ENCODE measurements at places on chromosomes 1 and 21. TPM values are rescaled to one million over a fixed set of nuclear protein-coding genes. Genes with fewer than 3 reads are reported as not detected.

Gene SMIM1
- total RNA-seq: 9.9 TPM

Gene ADORA1
- 0.94 TPM for total RNA-seq

Gene SPRR5
- total RNA-seq: not detected

Gene WNT9A
- 3.2 TPM for total RNA-seq

Gene HOOK1
- 13.2 TPM for total RNA-seq

Gene PTPN22
- total RNA-seq: 2.6 TPM

Gene GPATCH2
- total RNA-seq: 21.4 TPM

Gene RGS2
- total RNA-seq: 11.2 TPM

Gene CLDN19
- total RNA-seq: not detected

Gene USH2A
- total RNA-seq: not detected

Gene POU3F1
- total RNA-seq: not detected

- no peak overlapping the region for H3K27ac ChIP-seq
- DNase-seq: no peak
- H3K4me3 ChIP-seq: no peak overlapping the region
Observed at GRCh38 chr1:21774835-21775549, 8.0 kb downstream of the USP48 start.

- H3K27ac ChIP-seq: peak overlapping the region; percentile 93
- H3K36me3 ChIP-seq: no peaks in the 10 kb centered on the region
- H3K4me3 ChIP-seq: no peak overlapping the region
- DNase-seq: peak; percentile 95
Observed at GRCh38 chr1:46767649-46768282, 31.1 kb upstream of the CYP4B1 start.

- peaks cover 4% of the 10 kb centered on the region for H3K36me3 ChIP-seq
- peaks cover 7% of the 10 kb centered on the region for H3K4me1 ChIP-seq
- no peak for DNase-seq
- no peaks in the 10 kb centered on the region for H3K27me3 ChIP-seq
- H3K4me3 ChIP-seq: no peak overlapping the region
Observed at GRCh38 chr21:36749935-36750575, 51.1 kb downstream of the SIM2 start.

- DNase-seq: no peak
- H3K4me1 ChIP-seq: peaks cover 71% of the 10 kb centered on the region
- peak overlapping the region; percentile 78 for H3K27ac ChIP-seq
- H3K27me3 ChIP-seq: no peaks in the 10 kb centered on the region
Observed at GRCh38 chr1:225812488-225813213, 2.7 kb downstream of the EPHX1 start.

GRCh38 chr1:159010391-159010790 lies 684 bp downstream of the IFI16 start:
- H3K4me1 ChIP-seq: peaks cover under 1% of the 10 kb centered on the region
- H3K27ac ChIP-seq: peak overlapping the region; percentile 82
- H3K36me3 ChIP-seq: no peaks in the 10 kb centered on the region

DNA sequence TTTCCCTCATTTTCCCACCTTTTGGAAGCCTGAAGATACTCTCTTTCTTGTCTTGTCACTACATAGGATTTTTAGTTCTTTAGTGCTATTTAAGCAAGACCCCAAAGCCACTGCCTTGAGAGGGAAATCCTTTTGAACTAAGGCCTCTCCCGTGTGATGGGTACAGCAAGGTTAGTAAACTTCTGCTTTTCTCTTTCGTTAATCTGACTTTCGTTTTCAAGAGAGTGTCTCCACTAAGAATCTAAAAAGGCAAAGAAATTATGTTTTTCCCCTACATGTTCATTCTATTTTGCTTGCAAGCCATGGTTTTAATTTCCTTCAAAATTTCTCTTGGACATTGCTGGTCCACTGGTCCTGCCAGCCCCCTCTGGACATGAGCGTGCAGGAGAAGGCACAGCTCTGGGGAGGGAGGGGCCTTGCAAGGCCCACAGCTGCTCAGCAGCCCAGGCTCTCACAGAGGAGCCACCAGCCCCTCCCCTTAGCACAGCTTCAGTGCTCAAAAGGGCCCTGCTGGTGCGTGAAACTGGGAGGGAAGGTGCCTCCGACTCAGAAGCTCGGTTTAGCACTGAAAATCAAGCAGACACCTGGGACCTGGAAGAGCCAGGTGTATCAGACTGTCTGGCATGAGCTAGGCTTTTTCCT lies 210.9 kb upstream of the GALNT2 start:
- no peak overlapping the region for H3K4me3 ChIP-seq
- DNase-seq: peak; percentile 44
- H3K4me1 ChIP-seq: no peaks in the 10 kb centered on the region
- no peak overlapping the region for H3K27ac ChIP-seq

GRCh38 chr1:9539829-9540550 lies 725 bp downstream of the SLC25A33 start:
- peak; percentile 72 for DNase-seq
- H3K4me1 ChIP-seq: peaks cover 22% of the 10 kb centered on the region
- H3K4me3 ChIP-seq: peak overlapping the region; percentile 94
- peak overlapping the region; percentile 81 for H3K27ac ChIP-seq
- H3K36me3 ChIP-seq: no peaks in the 10 kb centered on the region

DNA sequence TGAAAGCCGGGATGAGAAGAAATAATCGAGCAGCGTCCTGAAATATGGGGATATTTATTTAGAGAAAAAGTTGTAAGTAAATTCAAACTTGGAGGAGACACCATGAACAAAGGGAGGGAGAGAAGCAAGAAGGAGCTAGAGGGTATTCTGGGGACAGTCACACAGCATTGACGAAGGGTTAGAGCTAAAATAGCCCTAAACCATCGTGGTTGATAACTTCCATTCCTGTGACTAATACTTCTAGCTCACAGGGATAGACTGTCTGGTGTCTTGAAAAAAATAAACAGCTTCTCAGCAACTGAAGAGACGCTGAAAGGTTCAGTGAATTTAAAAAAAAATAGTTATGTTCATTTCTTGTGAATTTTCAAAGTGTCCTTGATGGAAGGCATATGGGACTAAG lies 86.7 kb downstream of the LRRC53 start:
- no peaks in the 10 kb centered on the region for H3K4me1 ChIP-seq
- no peaks in the 10 kb centered on the region for H3K36me3 ChIP-seq
- H3K27ac ChIP-seq: no peak overlapping the region
- no peak overlapping the region for H3K4me3 ChIP-seq
- no peak for DNase-seq

DNA sequence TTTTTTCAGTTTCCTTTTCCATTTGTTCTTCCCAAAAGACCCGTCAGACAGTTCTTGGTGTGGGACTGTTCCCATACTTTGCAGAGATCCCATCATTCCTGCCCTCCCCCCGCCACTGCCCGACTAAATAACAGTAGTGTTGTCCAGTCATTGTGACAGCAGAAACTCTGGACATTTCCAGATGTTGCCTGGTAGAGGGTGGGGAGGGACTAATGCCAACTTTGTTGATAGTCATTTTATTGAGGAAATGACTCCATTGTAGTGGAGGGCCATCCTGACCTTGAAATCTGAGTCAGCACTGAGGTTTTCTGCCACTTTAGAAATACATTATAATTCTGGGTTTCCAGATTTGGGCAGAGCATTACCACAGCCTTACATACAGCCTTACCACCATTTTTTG lies 85.4 kb downstream of the CEP350 start:
- no peaks in the 10 kb centered on the region for H3K4me1 ChIP-seq
- DNase-seq: no peak
- H3K4me3 ChIP-seq: no peak overlapping the region
- peaks cover 44% of the 10 kb centered on the region for H3K36me3 ChIP-seq
- no peak overlapping the region for H3K27ac ChIP-seq

GRCh38 chr1:56462209-56462608 lies 117.2 kb downstream of the PLPP3 start:
- H3K4me3 ChIP-seq: no peak overlapping the region
- no peaks in the 10 kb centered on the region for H3K4me1 ChIP-seq
- no peak for DNase-seq
- H3K27me3 ChIP-seq: no peaks in the 10 kb centered on the region
- H3K27ac ChIP-seq: no peak overlapping the region
- H3K36me3 ChIP-seq: no peaks in the 10 kb centered on the region

GRCh38 chr1:220775240-220775853 lies 11.4 kb upstream of the MTARC1 start:
- no peak overlapping the region for H3K27ac ChIP-seq
- peaks cover 12% of the 10 kb centered on the region for H3K36me3 ChIP-seq
- H3K4me3 ChIP-seq: no peak overlapping the region
- peak; percentile 27 for DNase-seq
- no peaks in the 10 kb centered on the region for H3K27me3 ChIP-seq

DNA sequence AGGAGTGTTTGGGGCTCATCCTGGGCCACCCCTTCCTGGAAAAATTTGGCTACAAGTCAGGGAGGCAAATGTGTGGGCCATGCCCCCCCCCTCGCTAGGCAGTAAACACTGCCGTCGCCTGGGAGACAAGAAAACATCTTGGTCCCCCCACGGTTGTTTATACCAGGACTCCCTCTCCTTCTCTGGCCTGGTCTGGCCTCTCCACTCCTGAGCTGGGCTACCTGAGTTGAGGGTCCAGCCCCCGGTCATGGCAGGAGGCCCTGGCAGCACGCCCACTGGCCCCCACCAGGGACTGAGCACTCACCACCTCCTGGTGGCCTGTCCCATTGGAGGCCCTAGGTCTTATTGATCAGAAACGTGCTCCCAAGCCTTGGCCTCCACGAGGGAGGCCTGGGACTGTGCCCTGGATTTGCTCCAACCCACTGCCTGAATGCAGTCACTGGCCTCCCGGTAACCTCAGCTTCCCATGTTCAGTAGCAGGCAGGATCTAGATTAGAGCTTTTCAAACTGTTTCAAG lies 15.8 kb downstream of the KCNQ4 start:
- H3K4me1 ChIP-seq: peaks cover 25% of the 10 kb centered on the region
- no peaks in the 10 kb centered on the region for H3K27me3 ChIP-seq
- no peaks in the 10 kb centered on the region for H3K36me3 ChIP-seq
- DNase-seq: no peak
- no peak overlapping the region for H3K4me3 ChIP-seq

GRCh38 chr1:208077232-208078075 lies 166.5 kb upstream of the CD34 start:
- no peak overlapping the region for H3K4me3 ChIP-seq
- peaks cover 3% of the 10 kb centered on the region for H3K4me1 ChIP-seq
- no peaks in the 10 kb centered on the region for H3K27me3 ChIP-seq
- H3K36me3 ChIP-seq: peaks cover 3% of the 10 kb centered on the region
- no peak overlapping the region for H3K27ac ChIP-seq

DNA sequence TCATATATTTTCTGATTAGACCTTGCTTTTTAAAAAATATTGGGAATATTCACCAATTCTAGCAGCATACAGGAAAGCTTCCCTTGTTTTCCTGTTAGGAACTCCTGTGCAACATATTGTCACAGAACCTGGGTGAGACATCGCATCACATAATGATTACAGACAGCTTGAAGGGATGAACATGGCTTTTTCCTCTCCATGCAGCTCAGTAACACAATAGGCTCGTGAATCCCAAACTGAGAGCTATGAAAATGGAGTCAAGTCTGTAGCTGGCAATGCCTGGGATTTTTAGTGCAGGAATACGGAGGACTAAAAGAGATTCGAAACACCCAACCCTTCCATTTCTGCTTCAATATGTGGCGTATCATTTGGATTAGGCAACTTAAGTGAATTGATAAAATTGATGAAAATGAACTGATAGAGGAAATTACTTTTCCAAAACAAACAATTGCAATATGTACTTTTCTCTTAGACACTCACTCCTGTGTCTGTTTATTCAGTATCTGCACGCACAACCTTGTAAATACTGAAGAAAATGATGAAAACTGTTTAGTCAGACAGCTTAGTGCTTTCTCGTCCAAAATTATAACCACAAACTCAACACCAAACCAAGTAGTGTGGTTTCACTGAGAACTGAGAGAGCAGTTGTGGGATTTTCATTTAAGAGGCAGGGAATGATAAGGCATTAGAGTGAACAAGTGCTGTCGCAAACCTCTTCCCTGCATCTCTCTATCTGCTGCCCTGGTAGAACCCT lies 250.4 kb downstream of the PTBP2 start:
- H3K36me3 ChIP-seq: no peaks in the 10 kb centered on the region
- DNase-seq: no peak

DNA sequence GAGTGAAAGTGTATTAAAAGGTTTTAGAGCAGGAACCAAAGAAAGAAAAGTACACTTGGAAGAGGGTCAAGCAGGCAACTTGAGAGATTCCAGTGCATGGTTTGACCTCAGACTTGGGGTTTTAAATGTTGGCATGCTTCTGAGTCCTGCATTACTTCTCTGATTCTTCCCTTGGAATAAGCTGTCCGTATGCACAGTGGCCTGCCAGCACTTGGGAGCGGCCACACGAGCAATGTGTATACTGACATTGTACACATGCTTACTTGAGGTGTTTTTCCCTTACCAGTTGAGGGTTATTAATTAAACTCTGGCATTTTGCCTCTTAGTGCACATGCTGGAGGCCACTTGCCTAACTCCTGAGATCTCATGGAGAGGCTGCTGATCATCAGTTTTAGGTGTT lies 786.6 kb upstream of the RGS18 start:
- H3K27me3 ChIP-seq: no peaks in the 10 kb centered on the region
- H3K27ac ChIP-seq: no peak overlapping the region
- no peak for DNase-seq
- H3K4me1 ChIP-seq: no peaks in the 10 kb centered on the region

GRCh38 chr1:29650476-29650875 lies 414.2 kb downstream of the PTPRU start:
- no peak overlapping the region for H3K4me3 ChIP-seq
- H3K4me1 ChIP-seq: no peaks in the 10 kb centered on the region
- DNase-seq: no peak

- H3K4me3 ChIP-seq: no peak overlapping the region
- H3K4me1 ChIP-seq: no peaks in the 10 kb centered on the region
- no peaks in the 10 kb centered on the region for H3K36me3 ChIP-seq
- no peak overlapping the region for H3K27ac ChIP-seq
- no peaks in the 10 kb centered on the region for H3K27me3 ChIP-seq
- no peak for DNase-seq
Observed at GRCh38 chr1:180777072-180777689, 135.5 kb upstream of the KIAA1614 start.

- no peaks in the 10 kb centered on the region for H3K36me3 ChIP-seq
- H3K27me3 ChIP-seq: no peaks in the 10 kb centered on the region
- no peak overlapping the region for H3K27ac ChIP-seq
- peak; percentile 78 for DNase-seq
- peaks cover 6% of the 10 kb centered on the region for H3K4me1 ChIP-seq
- H3K4me3 ChIP-seq: no peak overlapping the region
Observed at GRCh38 chr1:157073944-157074685, 25.5 kb downstream of the ETV3L start.

DNA sequence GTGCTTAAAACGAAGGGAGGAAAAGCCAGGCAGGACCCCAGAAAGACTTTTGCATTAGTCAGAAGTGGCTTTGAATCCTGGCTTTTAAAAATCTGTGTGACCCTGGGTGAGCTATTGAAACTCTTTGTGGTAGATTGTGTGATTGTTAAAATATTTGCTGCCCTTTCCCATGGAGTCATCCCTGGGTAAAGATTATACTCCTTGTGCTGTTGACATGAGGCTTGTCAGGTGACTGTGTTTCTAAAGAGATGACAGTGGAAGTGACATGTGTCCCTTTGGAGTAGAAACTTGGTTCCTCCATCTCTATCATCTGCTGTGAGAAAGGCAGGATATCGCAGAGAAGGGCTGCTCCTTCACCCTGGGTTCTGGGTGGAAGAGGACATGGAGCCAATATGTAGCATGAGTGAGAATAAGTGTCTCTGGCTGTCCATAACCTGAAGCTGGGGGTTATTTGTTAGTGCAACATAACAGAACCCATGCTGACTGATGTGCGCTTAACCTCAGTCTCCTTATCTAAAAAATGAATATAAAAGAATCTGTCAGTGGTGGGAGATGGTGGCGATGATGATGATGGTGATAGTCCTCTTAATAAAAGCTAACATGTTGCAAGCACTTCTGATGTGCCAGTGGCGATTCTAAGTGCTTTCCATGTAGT lies 187.6 kb downstream of the RHOU start:
- no peaks in the 10 kb centered on the region for H3K4me1 ChIP-seq
- no peaks in the 10 kb centered on the region for H3K36me3 ChIP-seq
- DNase-seq: no peak
- H3K27me3 ChIP-seq: no peaks in the 10 kb centered on the region
- H3K27ac ChIP-seq: no peak overlapping the region

Data from thyroid gland (tissue), 4 donors.